Mesenteric fat pad (tissue), 1 donor: ENCODE measurements at places on chromosomes 4 and X. TPM values are rescaled to one million over a fixed set of nuclear protein-coding genes. Genes with fewer than 3 reads are reported as not detected.

ZNF711 gene
- 0.84 TPM for total RNA-seq

JADE3 gene
- total RNA-seq: 7.2 TPM

NDST3 gene
- not detected for total RNA-seq

RASL11B gene
- 0.77 TPM for total RNA-seq

- no peak for DNase-seq
Observed at GRCh38 chr4:157304769-157305168, 84.2 kb downstream of the GRIA2 start.

- DNase-seq: no peak
Observed at GRCh38 chr4:24568425-24568824, 15.9 kb downstream of the DHX15 start.

DNA sequence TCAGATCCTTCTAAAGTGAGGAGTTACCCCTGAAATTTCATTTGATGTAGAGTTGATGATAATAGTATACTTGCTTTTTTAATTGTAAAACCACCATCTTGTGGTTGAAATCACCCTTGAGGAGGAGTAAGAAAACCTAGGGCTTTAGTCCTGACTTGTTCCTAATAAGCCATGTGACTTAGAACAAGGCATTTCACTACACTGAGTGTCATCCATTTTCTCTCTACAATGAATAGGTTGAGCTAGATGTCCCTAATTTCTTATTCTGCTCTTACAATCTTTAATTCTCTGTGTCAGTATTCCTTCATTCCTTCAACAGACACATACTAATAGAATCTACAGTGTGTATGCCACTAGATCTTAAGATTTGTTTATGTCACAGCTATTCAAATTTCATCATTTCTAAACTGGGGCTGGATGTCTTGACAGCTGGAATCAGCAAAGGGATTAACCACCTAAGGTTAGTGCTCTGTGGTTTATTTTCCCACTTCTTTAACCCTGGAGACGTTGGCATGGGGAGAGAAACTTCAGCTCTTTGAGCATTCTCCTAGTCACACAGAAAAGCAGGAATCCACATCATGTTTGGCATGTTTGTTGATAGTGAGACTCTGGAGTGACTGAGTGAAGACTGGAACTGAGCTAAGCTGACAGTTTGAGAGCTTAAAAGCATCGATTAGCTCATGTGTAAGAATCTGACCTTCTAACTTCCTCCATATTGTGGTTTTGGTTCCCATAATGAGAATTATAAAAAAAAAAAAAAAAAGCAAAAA, 246.3 kb downstream of the NDST4 start:
- DNase-seq: no peak

DNA sequence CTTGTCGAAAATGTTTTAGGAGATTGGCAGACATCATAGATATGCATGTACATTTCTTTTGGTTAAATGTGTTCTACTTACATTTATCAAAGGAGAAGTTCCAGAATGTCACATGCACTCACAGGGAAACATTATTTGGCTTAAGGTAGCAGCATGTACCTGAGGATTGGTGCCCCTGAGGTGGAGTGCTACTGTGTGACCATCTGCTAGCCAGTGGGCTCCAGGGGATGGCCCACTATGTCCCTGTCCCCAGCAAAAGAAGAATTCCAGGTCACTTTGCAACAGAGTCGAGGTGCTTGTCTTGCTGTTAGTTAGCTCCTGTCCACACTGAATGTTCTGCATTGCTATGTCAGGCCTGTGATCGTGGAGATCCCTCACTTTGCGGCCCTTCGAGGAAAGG, 283.2 kb downstream of the ANK2 start:
- no peak for DNase-seq

- DNase-seq: no peak
Observed at GRCh38 chrX:152912106-152912505, 14.2 kb downstream of the ZNF185 start.

GRCh38 chrX:67720344-67720743, 176.5 kb downstream of the AR start:
- no peak for DNase-seq

- no peak for DNase-seq
Observed at GRCh38 chr4:22932326-22932725, 239.6 kb downstream of the GBA3 start.

DNA sequence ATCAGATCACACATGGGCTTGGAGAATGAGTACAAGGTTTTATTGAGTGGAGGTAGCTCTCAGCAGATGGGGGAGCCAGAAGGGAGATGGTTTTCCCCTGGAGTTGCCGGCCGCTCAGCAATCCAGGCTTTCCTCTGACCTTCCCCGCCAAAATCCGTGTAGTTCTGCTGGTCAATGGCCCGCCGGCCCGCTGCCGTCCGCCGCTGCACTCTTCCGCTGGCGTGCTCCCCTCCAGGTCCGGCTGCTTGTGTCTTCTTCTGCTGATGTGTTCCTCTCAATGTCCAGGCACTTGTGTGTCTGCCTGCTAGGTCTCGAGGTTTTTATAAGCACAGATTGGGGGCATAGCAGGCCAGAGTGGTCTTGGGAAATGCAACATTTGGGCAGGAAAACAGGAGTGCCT, 14.4 kb upstream of the MXRA5 start:
- DNase-seq: no peak

- no peak for DNase-seq
Observed at GRCh38 chr4:3774253-3774883, 8.2 kb downstream of the ADRA2C start.

GRCh38 chr4:146932116-146932515, 13.5 kb downstream of the TTC29 start:
- no peak for DNase-seq
